ENCODE measurements at places on chromosomes 3 and 15. TPM values are rescaled to one million over a fixed set of nuclear protein-coding genes. Genes with fewer than 3 reads are reported as not detected.
A peak's percentile ranks its signal among the peaks of the same experiment; 100 is the strongest.

The ADAMTSL3 gene
- not detected for polyA plus RNA-seq

DNA sequence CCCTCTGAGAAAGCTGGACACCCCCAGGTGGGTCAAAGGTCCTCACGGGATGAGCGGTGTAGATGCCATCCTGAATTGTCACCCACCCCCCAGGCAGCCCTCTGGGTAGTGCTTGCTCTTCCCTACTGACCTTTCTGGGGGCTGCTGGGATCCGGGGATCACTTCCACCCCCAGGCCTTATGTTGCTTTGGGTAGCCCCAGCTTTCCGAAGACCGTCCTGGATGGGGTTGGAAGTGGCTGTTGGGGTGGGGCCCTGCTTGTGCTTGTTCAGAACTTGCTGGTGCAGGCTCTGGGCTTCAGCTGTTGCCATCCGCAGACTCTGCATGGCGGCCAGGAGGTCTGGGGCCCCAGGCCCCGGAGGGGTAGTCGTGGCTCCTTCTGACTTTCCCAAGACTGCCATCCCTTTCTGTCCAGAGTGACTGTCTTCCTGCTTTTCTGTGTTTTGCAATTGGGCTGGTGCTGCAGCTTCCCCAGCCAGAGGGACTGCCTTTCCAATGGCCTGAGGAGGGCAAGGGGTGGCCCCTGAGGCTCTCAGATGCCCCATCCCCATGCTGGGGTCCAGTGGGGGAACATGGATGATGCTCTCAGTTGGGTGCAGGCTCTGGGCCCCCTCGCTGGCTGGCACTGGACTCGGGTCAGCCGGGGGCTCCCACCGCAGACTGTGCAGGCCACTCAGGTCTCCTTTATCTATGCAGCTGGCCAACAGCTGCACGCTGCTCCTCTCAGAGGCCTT lies 6.3 kb downstream of the XIRP1 start:
- DNase-seq, result no peak

DNA sequence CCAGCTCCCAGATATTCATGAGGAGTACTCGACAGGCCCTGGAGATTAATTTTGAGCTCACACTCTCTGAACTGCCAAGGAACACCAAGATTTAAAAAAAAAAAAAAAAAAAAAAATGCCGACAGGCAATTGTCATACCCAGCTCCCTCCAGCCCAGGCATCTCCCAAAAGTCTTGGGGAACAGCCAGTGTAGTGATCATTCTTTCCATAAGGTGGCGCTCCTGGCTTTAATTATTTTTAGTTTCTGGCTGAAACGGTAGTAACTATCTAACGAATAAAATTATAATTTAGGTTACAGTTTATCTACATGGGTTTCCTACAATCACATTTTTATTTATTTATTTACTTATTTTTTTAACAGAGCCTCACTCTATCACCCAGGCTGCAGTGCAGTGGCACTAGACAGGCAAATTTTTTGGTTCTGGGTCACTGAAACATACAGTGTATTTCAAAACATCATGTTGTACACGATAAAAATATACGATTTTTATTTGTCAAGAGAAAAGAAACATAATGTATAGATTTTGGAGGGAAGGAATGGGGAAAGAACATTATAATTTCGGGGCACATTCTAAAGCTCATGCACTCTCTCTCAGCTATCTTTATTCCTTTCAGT lies 157.3 kb downstream of the ADAMTS9 start:
- peak; percentile 12 for DNase-seq

DNA sequence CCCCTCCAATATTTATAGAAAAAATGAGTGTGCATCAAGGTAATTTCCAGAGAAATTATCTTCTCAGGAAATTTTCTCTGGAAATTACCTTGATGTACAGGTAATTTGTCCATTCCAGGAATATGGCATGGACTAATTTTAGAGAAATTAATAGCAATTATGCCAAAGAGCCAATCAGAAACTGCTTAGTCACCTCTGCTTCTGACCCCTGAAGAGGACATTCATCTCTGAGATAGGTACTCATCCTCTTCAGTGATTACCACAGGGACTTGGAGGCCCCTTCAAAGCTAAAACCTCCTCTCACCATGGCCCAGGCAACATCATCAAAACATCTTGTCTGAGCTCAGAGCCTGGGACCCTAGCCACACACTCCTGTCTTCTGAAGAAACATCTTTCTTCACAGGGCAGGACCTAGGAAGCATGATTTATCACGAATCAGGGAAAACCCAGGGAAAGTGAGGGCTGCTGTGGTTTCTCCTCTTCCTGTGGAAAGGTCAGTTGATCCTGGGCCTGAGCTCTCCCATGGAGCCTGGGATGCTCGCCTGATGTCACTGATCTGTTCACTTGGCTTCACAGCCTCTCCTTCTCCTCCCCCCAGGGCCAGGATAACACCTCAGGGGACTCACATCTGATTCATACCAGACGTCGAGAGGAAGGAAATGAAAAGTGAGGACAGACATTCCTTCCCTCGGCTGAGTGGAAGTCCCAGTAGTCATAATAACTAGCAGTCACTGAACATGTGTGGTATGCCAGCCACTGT lies 210.5 kb downstream of the DTWD1 start:
- peak; percentile 88 for DNase-seq

GRCh38 chr3:166195808-166196207 lies 358.6 kb upstream of the BCHE start:
- no peak for DNase-seq

DNA sequence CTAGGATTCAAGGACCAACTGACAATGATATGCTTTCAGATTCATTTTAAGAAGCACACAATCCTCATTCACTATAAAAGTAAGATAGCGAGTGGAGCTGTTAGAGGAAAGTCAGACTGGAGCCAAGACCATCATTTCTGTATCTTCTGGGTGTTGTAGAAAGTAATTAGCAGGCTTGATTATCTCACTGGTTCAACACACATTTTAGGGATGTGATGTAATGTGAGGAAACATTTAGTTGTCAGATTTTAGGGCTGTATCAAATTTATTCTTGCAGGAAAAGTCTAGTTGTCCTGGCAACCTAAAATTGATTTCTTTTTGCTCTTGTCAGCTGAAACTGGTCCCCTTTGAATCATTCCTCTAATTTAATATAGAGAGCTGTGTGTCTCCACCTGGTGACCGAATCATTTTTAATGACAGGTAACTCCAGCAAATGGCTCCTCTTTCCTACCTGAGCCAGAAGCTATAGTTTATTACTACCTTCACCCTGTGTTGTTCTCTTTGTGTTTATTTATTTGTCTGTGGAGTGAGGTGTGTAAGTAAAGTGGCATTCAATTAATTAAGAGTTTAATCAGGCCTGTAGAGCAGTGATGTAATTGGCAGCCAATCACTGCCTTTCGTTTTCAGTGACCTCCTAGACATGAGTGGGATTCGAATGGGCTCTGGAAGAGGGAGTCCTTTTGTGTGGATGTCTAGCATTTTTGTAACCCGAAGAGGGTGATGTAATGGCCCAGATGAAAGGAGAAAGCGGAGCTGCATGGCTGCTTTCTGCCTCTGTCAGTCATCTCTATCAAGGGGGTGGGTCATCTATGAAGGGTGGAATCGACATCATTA lies 125.8 kb downstream of the LPP start:
- no peak for DNase-seq

- no peak for DNase-seq
These were observed 45.9 kb upstream of the TMEM115 start for GRCh38 chr3:50405249-50405648.

All from BJ (cell line).